ENCODE measurements at places on chromosomes 12 and 14.

- no peak for DNase-seq
Observed at GRCh38 chr12:113314121-113314529, 20.8 kb downstream of the SLC8B1 start.

- no peak for DNase-seq
Observed at GRCh38 chr12:11500188-11500860, 105.0 kb upstream of the PRB2 start.

GRCh38 chr14:104390941-104391901 is 188.3 kb upstream of the C14orf180 start:
- DNase-seq: no peak

DNA sequence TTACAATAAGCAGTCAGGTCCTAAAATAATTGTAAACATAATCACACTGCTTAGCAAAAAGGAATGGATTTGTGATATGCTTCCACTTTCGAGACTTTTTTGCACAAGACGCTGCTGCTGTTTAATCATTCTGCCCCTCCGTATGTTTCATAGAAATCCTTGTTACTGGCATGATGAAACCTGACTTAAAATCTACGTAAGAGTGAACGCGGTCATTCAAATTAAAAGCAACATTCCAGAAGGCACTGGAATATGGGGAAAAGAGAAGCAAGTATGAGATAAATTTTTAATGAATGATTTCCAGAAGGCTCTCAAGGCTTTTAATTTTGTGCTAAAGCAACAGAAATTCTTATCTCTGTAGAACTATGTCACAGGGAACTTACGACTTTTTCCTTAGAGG is 1.1 kb downstream of the CNIH1 start:
- no peak for DNase-seq

GRCh38 chr14:96205978-96206360 is 1.3 kb downstream of the BDKRB2 start:
- no peak for DNase-seq

GRCh38 chr12:1533602-1534304 is 60.6 kb downstream of the FBXL14 start:
- DNase-seq: no peak

- no peak for DNase-seq
Observed at GRCh38 chr12:47712171-47712570, 6.3 kb upstream of the RPAP3 start.

GRCh38 chr14:22939684-22940083 is 10.5 kb upstream of the PRMT5 start:
- no peak for DNase-seq

GRCh38 chr12:124992874-124993625 is 395 bp upstream of the BRI3BP start:
- DNase-seq: no peak

DNA sequence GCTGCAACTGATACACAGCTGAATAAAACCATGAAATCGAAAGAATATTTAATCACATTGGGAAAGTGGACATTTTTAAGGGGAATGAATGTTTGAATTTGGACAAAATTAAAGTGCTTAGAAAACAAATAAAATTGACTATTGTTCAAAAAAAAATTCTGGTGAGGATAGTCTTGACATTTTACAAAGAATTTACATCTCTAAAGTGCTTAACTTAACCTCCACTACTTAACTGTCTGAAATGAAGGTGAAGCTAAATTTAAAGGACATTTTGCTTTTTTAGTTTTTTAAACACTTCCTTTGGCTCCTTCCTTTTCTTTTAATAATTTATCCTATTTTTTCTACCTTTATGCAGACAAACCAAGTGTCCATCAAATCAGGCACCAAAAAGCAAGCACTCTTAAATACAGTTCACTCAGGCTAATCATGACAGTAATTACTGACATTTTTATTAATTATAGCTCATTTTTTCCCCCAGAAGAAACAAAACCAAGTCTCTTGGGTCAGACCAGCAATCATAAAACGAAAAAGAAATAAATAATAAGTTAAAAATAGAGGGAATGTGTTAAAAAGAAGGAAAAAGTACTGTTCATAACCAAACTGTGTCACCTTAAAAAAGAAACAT is 5.7 kb upstream of the CCND2 start:
- no peak for DNase-seq

- no peak for DNase-seq
Observed at GRCh38 chr14:30681752-30682355, 59.7 kb downstream of the SCFD1 start.

DNA sequence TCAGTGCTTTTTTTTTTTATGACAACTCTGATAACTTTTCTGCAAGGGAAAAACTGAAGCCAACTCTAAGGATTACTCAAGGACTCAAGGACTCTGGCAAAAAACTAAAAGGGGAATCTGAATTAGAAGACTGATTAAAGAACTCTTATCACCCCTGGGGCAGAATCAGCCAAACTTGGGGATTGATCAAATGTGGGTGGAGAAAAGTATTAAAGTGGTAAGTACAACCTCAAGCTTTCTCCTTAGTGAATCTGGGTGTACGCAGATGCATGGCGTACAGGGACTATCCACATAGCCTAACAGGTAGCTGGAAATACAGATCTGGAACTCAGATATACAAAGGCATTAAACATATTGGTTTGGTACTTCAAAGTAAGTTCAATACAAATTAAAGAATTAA is 7.3 kb downstream of the LIMA1 start:
- DNase-seq: no peak

GRCh38 chr12:120830966-120831365 is 73.2 kb downstream of the SPPL3 start:
- DNase-seq: no peak

- DNase-seq: no peak
Observed at GRCh38 chr14:31696378-31696777, 135.2 kb downstream of the NUBPL start.

- DNase-seq: no peak
Observed at GRCh38 chr12:41795051-41795600, 349.5 kb downstream of the GXYLT1 start.

DNA sequence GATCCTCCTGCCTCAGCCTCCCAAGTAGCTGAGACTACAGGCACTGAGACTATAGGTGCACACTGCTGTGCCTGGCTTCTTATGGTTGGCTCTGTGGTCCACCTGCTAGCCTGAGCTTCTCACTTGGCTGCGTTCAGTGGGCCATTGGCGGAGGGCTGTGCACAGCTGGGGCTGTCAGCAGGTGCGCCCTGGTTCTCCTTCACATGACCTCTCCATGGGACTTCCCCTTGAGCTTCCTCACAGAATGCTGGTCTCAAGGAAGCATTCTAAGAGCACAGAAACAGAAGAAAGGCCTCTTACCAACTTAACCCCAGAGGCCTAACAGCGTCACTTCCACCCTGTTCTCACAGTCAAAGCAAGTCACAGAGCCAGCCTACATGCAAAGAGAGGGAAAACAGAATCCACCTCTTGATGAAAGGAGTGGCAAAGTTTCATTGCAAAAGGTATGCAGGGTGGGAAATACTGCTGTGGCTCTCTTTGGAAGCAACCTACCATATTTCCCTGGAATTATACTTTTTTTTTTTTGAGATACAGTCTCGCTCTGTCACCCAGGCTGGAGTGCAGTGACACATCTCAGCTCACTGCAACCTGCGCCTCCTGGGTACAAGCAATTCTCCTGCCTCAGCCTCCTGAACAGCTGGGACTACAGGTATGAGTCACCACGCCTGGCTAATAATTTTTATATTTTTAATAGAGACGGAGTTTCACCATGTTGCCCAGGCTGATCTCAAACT is 9.3 kb downstream of the RILPL2 start:
- DNase-seq: no peak

- DNase-seq: no peak
Observed at GRCh38 chr12:62299617-62300016, 39.4 kb downstream of the USP15 start.

GRCh38 chr14:81224222-81224621 is 3.5 kb upstream of the GTF2A1 start:
- no peak for DNase-seq

All from AG09319 (cell line).